AML-193 (cell line): ENCODE measurements at places on chromosomes 7 and 10.
A peak's percentile ranks its signal among the peaks of the same experiment; 100 is the strongest.

GRCh38 chr10:18449611-18450026 lies 201.8 kb downstream of the NSUN6 start:
- no peak for DNase-seq

- DNase-seq = no peak
These were observed 486.7 kb upstream of the GALNT17 start for GRCh38 chr7:70645279-70645678.

DNA sequence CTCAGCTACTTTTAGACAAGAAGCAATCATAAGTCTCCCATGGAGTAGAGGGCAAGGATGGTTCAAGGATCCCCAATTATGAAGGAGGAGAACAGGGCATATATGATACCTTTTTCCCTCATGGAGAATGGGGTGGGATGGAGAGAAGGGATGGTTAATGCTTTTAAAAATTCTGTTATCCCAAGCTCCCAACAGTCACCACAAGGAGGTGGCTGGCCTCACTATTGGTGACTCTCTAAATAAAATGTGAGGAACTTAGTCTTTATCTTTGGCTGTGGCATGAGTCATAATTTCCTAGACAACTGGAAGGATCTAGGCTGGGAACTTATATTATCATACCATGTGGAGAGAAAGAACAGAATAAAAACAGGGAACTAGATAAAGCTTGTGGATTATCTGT lies 297.0 kb downstream of the PHTF2 start:
- DNase-seq = no peak

- no peak for DNase-seq
These were observed 173.5 kb upstream of the NFE2L3 start for GRCh38 chr7:25978466-25978865.

DNA sequence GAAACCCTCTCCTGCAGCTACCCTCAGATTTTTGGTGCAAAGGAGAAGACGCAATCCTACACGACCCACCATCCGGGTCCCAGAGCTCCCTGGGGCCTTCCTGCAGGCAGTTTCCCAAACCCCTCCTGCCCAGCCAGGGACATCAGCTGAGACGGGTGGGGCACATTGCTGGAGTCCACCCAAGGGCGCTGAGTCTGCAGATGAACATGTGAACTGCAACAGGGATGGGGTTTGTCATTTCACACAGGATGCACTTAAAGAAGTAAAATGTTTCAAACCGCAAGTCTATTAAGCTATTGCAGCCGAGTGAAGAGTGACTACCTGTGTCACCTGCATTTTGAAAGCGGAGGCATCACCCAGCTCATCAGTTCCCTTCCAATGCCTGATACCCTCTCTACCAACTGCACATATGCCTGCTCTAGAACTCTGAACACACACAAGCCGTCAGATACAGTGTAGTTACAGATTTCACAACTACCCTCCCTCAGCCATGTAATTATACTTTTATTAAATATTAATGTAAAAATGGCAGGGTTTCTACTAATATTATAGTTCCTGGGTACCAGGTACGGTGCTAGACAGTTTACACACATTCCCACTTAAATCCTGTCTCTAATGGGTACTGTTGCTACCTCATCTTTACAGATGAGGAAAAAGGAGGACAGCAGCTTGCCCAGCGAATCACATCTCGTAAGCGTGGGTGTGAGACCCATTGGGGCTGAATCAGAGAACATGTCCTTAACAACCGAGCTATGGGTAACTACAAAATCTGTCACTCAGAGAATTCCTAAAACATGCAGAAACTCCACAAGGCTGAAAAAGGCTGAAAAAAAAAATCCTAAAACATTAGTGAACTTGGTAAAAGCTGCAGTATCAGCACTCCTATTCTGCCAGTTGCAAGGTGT lies 71.2 kb downstream of the GRB10 start:
- no peak for DNase-seq

DNA sequence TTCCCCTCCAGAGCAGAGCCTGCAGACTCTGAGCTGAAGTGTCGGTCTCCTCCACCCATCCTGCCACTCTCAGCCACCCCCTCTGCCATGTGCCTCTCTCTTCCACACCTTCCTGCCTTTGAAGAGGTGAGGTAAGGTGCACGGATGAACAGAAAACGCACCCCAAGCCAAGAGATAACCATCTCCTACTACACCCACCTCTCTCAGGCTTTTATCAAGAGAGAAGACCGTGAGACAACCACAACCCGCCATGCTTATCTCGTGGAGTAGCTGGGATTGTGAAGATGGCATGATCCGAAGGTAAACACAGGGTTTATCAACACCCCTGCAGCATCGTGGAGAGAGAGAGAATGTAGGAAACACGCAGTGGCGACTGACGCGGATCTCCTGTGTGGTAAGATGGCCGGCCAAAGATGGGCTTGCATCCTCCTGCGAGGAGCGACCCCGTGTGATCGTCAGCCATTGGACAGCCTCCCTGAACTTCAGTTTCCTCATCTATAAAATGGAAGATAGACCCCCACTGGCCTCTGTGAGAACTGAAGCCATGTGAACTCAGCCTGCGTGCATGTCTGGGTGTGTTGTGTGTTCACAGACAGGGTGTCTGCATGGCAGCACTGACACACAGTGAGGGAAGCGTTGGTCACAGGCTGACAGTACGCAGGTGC lies 219.0 kb downstream of the DIP2C start:
- DNase-seq = no peak

DNA sequence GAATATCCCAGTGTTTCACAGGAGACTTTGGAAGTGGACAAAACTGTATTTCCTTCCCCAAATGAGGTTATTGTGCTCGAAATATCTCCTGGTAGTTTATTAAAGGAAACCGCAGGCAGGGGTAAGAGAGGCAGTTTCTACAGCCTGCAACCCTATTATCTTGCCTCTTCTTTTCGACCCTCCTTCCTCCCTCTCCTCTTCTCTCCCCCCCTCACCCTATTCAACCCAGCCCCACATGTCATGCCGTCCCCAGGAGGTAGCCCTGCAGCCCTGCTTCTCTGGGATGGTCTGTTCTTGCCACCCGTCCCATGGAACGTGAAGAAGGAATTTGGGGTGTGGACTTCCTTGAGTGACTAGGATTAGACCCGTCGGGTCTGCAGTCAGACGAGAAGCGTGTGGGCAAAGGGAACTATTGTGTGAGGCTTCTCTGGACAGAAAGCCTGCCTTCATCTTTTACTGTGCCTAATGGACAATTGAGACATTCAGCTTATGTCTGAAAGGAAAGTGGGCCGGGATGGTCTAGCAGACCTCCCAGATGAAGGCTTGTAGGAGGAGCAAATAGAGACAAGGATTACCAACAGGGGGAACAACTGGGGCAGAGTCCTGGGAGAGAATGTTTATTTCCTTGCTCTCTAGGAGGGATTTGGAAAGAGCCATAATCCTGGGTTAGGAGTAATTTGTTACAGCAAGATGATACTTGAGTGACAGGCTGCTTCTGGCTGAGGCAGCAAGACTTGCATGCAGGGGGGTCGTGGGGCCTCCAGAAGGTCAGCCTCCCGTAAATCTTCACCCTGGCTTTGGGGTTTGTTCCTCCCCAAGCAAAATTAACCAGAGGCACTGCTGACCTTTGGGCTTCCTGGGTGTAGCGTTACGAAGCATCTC lies 77.8 kb downstream of the TCF7L2 start:
- DNase-seq = peak; percentile 5

- no peak for DNase-seq
These were observed 534 bp downstream of the UBE3C start for GRCh38 chr7:157139111-157139809.

DNA sequence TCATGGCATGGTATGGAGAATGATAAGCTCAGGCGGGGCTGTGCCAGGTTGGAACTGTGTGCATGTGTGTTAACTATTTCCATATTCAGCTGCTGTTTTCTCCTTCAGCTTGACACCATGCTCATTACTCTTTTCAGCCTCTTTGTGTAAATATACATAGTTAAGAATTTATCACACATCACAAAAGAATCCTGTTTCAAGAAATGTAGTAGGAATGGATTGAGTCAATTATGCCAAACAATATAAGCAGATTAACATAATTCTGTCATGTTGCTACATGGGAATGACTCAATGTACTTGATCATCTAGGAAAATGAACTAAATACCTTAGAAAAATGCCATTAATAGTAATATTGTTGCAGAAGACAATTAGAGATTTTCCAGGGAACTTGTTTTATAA lies 687.4 kb downstream of the PARD3 start:
- no peak for DNase-seq
